NCI-H2107 (cell line): ENCODE measurements at places on chromosomes 12 and 14.

DNA sequence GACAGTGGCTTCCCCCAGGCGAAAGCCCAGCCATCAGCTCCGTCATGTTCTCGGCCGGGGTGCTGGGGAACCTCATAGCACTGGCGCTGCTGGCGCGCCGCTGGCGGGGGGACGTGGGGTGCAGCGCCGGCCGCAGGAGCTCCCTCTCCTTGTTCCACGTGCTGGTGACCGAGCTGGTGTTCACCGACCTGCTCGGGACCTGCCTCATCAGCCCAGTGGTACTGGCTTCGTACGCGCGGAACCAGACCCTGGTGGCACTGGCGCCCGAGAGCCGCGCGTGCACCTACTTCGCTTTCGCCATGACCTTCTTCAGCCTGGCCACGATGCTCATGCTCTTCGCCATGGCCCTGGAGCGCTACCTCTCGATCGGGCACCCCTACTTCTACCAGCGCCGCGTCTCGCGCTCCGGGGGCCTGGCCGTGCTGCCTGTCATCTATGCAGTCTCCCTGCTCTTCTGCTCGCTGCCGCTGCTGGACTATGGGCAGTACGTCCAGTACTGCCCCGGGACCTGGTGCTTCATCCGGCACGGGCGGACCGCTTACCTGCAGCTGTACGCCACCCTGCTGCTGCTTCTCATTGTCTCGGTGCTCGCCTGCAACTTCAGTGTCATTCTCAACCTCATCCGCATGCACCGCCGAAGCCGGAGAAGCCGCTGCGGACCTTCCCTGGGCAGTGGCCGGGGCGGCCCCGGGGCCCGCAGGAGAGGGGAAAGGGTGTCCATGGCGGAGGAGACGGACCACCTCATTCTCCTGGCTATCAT lies 663 bp downstream of the PTGER2 start:
- DNase-seq: no peak

DNA sequence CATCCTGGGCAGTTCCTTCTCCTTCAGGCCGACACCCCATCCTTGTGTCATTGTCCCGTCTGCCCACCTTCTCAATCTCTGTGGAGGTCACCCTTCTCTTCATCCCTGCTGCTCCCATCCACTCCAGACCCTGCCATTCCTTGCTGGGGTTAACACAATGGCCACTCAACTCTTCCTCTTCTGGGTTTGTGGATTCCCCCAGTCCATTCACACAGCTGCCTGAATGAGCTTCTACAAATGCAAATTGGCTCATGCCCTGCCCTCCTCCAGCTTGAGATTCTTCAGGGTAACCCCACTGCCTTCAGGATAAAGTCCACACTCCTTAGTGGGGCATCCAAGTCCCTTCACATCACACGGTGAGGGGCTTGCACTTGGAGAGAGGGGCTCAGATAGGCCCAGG lies 17.2 kb upstream of the PRMT8 start:
- no peak for DNase-seq

- DNase-seq: no peak
These were observed 6.5 kb downstream of the JDP2 start for GRCh38 chr14:75434138-75434889.

DNA sequence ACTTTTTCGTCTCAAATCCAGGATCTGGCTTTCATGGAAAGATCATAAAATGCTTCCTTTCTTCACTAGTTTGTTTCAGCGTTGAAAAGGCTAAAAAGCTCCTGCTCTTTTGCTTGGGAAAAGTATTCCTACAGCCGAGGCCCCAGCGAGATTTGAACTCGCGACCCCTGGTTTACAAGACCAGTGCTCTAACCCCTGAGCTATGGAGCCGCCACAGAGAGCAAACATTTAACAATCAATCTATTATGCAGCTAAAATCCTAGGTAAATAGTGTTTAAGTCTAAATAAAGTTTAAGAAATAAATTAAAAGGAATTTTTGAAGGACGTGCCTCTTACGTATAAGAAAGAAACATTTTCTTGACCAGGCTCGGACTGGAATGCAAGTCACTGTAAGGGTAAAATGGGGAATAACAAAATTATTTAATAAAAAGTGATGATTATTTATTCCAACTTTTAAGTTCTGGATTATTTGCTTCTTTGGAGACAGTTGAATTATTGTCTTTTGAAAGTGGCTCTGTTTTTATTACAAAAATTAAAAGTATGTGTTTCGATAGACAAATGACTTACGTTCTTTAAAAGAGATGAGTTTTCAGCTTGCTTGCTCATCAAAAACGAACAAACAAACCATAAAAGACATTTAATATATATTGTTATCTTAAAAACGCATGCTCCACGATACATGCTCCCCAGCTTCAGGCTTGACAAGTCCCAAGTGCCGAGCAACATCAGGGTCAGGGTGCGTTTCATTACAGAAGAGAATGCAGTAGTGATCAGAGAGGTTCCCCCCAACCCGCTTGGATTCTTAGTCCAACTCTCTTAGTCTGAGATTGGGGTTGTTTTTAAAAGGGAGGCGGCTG lies 10.2 kb downstream of the OR6S1 start:
- no peak for DNase-seq

DNA sequence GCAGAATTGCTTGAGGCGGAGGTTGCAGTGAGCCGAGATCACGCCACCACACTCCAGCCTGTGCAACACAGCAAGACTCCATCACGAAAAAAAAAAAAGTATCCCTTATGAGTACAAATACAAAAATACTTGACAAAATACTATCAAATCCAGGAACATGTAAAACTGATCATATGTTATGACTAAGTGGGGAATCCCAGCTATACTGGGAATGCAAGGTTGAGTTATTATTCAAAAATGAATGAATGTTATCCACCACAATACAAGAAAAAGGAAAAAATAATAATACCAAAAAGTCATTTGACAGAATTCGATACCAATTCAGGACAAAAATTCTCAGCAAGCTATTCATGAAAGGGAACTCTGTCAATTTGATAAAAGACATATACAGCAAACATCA lies 32.6 kb downstream of the MOK start:
- DNase-seq: no peak

GRCh38 chr12:3891201-3891600 lies 18.0 kb upstream of the PARP11 start:
- no peak for DNase-seq

GRCh38 chr14:32050878-32051277 lies 26.2 kb upstream of the ARHGAP5 start:
- peak; percentile 48 for DNase-seq

- DNase-seq: no peak
These were observed 7.5 kb downstream of the MMP17 start for GRCh38 chr12:131835616-131836171.

DNA sequence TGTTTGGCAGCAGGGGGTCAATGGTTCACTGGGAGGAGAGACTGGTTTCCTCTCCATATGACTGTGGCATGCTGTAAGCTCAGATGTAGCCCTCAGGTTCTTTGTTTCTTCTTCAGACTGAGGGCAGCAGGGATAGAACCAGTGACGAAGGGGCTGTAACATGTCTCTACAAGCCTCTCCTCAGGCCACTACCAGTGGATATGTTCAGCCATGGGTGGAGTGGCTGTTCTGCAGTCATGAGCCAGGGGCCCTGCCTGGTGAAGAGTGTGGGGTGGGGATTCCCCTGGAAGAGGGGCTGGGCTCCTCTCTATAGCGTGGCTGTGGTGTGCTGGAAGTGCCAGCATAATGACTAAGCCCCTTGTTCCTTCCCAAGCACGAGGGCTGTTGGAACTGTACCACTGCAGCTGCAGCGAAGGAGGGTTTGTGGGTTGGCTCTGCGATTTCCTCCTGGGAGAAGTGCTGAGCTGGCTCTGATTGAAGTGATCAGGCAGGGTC lies 55.8 kb downstream of the CMAS start:
- no peak for DNase-seq

DNA sequence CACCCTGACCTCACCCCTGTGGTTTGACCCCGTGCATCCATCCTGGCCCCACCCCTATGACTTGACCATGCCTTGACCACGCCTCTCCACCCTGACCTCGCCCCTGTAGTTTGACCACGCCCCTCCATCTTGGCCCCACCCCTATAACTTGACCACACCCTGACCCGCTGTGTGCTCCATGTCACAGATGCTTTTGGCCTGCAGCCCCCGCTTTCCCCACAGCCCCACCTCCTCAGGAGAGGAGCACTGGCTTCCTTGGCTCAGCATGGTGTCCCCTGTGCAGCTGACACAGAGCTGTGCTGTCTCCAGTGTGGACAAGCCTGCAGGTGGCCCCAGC lies 269.9 kb upstream of the SFSWAP start:
- no peak for DNase-seq

DNA sequence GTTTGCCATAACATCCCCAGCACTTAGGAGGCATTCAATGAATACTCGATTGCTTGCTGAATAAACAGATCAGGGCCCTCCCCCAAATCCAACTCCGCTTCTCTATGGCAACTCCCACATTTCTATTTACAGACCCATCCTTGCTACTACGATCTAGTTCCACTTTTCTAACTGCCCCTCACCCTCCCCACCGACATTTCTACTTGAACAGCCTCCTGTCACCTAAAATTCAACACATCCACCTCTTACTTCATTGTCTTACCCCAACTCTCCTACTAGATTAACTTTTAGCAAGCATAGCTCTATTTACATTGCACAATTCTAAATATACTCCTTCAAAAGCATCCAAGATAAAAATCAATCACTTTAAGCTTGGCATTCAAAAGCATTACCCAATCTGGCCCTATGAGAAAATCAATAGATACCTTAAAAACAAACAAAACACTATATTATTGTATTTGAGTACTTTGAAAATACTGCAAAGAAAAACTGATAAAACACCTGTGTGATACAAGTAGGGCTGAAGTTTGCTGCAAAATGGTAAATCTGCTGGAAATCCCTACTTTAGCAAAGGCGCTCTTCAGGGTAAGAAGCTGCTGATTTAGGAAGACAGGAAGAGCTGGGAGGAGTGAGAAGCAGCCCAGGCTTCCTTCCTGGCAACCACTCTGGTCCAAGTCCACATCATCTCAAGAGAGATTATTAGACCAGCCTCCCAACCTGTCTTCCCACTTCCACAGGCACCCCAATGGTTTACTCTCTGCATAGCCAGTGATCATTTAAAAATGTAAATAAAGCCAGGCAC lies 96.4 kb downstream of the HECTD4 start:
- DNase-seq: no peak

DNA sequence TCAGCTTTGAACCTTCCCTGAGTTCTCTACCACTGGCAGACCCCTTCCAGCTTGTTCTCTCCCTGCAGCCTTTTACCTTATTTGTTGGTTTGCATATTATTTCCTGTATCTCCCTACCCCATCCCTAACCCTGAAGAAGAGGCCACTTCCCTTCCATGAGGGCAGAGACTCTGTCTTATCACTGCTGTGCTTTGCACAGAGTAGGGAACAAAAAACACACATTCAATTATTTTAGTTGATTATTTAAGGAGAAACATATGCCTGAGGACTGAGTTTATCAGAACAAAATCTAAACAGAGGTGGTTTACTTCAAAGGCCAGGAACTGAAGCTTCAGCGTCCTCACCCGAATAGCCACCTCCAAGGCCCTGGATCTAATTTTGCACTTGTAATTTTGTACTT lies 111.7 kb upstream of the RFLNA start:
- DNase-seq: no peak

DNA sequence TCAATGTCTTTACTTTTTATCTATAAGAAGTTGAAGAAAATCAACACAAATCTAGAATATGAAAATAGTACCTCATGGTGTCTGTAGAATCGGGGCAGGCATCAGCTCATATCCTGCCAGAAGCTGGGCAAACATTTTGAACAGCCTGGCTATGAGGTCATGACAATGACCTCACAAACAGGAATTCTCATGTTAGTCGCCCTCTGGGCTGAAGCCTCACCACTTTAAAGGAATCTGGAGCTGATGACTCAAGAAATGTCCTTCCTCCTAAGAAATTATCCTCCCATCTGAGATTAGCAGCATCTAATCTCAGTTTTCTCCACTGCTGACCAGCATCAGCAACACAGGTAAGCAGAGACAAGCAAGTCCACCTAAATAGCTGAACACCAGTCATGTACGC lies 27.1 kb downstream of the CLIP1 start:
- no peak for DNase-seq

GRCh38 chr14:93137864-93138263 lies 22.1 kb upstream of the ITPK1 start:
- peak; percentile 36 for DNase-seq

DNA sequence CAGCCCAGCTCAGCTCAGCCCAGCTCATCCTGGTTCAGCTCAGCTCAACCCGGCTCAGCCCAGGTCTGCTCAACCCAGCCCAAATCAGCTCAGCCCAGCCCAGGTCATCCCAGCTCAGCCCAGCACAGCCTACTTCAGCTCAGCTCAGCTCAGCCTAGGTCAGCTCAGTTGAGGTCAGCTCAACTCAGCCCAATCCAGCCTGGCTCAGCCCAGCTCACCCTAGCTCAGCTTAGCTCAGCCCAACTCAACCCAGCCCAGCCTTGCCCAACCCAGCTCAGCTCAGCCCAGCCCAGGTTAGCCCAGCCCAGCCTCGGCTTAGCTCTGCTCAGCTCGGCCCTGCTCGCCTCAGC lies 332.3 kb downstream of the TMEM121 start:
- DNase-seq: no peak

DNA sequence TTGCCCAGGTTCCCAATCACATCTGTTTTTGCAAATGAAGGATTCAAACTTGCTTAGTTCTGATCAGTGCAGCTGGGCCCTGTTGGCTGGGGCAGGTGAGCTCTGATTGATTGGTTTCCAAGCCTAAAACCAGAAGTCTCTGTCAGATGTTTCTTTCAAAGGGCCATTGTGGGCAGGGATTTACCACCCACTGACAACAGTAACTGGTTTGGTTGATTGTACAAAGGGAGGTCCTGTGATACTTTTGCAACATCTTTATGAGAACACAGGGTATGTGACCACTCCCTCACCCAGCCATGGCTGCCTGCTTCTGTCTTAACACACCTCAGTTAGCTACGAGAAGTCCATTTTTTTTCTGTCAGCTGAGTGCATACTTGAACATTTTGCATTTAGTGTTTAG lies 184.1 kb downstream of the FLRT2 start:
- no peak for DNase-seq

GRCh38 chr14:77573964-77574363 lies 42.5 kb downstream of the SPTLC2 start:
- no peak for DNase-seq

DNA sequence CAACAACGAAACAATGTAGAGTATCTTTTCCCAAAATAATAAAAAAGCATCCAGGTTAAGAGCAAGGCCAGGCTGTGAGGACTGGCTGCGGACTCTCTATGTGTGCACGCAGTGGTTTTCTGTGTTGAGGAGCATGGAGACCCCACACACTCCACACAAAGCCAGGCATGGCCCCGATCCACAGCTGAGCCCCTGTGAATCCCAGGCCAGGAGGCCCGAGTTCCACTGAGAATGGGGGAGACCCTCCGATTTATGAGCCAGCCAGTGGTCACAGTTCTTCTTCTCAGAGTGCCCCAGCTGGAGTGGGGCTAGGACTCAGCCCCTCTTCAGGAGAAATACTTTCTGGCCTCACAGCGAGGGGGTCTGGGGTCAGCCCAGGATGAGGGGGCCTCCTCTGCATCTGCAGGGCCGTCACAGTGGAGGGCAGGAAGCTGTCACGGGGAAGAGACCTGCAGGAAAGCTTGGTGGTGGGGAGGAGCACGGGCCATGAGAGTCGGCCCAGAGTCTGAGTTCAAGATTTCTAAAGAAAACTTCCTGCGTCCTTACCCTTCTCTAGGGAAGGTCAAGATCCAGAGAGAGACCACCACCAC lies 20.1 kb downstream of the NCKAP5L start:
- no peak for DNase-seq
